Body of pancreas (tissue), 4 donors: ENCODE measurements at places on chromosomes 1 and 21.

DNA sequence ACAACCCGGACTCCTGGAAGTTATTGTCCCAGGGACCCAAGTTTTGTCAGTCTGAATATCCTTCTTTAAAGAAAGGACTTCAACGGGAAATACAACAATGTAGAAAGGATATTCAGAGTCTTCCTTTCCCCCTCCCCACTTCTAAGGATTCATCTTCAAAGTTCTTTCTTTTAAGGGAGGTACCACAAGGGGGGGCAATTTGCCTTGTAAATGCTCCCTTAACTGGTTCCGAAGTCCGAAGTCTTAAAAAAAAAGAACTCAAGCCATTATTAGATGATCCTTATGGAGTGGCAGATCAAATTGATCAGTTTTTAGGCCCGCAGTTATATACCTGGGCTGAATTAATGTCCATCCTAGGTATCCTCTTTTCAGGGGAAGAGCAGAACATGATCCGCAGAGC lies 47.0 kb downstream of the SERINC2 start:
- no peak for DNase-seq

GRCh38 chr1:40848530-40849189 lies 13.5 kb downstream of the CITED4 start:
- peak; percentile 88 for DNase-seq

- DNase-seq: no peak
Observed at GRCh38 chr1:173415490-173415889, 61.6 kb upstream of the PRDX6 start.

GRCh38 chr1:200302192-200302920 lies 107.5 kb downstream of the ZNF281 start:
- peak; percentile 74 for DNase-seq

DNA sequence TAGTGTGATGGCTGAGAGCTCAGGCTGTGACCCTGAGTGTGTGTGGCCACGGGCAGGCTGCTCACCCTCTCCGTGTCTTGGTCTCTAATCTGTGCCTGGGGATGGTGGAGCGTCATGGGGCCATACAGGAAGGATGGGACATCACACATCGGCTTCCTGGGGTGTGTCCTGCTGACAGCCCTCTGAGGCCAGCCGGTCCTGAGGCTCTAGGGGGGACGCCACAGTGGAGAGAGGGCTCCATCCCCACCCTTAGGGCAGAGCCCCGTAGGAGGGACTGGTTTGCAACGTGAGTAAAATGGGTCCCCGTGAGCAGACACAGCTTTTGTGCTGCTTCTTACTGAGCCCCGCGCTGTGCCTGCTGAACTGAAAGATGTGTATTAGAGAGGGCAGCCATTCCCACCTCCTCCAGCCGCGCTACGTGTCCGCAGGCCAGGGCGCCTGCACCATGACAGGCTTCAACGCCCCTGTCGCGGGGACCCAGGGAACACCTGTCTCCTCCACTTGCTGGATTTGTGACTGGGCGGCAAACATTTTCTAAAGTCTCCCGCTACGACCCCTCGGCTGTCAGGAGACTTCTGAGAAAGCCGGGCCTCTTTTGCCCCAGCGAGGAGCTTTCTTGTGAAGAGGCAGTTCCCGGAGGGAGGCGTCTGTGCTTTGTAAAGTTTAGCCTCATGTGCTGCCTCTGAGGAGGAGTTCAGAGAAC lies 8.1 kb downstream of the COL18A1 start:
- DNase-seq: no peak

DNA sequence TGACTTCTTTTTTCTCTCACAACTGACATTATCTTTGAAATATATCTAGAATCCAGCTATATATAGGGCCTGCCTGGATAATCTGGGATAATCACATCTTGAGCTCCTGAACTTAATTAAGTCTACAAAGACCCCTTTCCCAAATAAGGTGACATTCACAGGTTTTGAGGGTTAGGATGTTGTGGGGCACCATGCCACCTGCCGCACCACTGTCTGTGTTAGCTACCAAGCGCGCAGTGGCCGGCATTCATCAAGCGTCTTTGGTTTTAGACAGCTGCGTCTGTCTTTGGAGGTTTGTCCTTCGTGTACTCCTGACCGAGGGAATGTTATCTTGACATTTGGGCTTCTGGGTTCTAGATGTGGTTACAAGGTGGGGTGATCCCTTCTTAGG lies 7.5 kb downstream of the TRAPPC10 start:
- no peak for DNase-seq

DNA sequence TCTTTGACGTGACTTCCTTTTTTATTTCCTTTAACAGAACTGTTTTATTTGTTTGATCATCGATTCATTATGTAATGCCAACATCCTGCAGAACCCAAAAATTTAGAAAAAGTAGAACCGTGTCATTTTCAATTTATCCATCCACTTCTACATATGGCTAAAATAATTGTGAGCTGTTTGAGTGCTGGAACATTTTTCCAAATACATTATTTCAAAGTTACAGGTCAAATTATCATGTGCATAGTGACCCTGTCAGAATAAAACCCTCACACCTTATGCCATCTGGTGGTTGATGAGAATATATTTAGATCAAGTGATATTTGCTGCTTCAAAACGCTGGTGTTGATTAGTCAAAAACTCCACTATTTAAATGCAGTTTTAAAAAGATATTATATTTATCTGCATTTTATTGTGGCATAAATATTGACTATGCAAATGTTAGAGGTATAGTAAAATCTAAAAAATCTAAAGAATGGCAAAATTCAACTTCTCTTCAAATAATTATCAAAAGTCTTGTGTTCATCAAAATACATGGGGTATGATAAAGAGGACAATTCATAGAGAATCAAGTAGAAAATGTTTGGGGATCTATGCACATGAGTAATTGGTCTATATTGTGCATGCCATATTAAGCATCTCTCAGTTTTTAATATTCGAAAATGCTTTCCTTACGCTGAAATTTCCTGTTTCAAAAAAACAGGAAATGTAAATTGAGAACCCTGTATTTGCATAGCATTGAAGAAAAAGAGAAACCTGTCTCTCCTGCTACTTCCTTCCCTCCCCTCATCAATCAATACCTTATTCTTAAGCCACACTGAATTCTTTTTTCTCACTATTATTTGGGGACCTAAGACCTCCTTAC lies 39.7 kb downstream of the UBE2U start:
- DNase-seq: no peak

DNA sequence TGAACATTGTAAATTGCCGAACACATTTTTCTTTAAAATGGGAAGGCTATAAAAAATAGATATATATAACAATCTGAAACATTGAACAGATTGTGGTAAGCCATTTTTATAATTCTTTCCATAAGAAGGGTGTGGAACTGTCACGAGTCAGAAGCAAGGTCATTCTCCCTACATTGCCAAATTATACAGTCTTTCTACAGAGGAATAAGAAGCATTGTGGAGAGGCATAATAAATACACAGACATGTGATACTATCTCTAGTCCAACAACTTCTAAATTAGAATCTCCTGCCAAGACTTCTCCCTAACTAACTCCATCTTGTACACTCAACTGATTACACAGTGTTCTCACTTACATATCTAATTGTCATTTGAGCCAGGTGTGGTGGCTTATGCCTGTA lies 227.9 kb downstream of the CENPF start:
- no peak for DNase-seq

DNA sequence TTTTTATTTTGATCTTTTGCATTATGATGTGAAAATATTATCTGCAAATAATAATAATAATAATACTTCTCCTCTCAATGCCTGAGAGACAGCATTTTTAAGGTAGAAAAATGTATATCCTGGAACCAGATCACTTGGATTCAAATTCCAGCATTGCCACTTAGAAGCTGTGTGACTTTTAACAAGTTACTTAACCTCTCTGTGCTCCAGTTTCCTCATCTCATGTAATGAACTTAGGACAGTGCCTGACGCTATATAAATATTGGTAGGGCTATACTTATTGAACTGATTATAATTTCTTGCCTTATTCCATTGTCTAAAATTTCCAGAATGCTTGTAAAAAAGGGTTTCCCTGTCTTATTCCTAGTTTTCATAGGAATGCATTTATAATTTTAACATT lies 137.2 kb downstream of the IGSF21 start:
- DNase-seq: no peak

- DNase-seq: peak; percentile 47
Observed at GRCh38 chr1:229155472-229155871, 115.4 kb upstream of the RAB4A start.

- no peak for DNase-seq
Observed at GRCh38 chr1:162065016-162065415, 4.5 kb upstream of the NOS1AP start.

DNA sequence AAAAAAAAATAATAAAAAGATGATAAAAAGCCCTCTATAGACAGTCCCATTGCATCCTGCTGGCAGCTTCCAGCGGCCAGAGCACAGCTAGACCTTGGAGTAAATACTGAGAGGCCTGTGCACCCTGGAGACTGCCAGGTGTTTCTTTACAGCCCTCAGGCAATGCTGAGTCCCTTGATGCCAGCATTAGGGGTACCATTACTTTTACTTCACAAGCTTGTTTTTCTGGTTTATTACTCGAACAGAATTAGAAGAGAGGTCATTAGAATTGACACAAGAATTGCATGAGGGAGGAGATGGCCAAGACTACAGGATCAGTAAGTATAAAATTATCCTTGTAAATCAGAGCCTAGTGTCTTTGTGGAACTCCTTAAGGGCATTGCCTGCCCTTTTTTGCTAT lies 43.6 kb downstream of the AKNAD1 start:
- no peak for DNase-seq

DNA sequence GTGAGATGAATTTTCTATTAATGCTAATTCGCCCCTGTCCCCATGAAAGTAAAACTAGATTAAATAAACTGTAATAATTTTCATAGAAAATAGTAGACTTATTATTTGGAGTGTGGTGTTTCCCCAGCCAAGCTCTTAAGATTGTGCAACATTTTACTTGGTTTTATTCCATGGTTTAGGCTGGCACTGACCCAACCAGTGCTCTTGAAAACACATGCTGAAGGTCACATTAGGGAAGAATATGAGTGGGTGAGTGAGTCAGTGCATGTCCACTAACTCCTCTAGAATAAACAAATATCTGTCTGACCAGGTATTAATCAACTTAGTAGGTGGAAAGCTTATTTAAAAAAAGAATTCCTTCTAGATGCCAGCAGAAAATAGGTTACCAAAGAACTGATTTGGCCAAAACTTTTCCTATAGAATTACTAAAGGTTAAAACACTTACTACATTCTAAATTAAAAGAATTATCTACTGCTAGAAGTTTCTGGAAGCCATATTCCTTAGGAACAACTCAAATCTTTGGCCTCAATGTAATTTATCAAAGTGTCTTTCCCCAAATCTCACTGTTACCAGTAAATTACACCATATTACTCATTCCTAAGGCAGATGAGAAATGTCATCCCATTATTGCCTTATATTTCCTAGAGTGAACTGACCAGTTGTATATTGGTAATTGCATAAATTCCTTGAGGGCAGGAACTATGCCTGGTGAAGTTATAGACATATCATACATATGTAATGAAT lies 89.7 kb upstream of the RGS1 start:
- DNase-seq: peak; percentile 86

GRCh38 chr1:47478090-47478489 lies 40.2 kb downstream of the FOXD2 start:
- DNase-seq: peak; percentile 68

DNA sequence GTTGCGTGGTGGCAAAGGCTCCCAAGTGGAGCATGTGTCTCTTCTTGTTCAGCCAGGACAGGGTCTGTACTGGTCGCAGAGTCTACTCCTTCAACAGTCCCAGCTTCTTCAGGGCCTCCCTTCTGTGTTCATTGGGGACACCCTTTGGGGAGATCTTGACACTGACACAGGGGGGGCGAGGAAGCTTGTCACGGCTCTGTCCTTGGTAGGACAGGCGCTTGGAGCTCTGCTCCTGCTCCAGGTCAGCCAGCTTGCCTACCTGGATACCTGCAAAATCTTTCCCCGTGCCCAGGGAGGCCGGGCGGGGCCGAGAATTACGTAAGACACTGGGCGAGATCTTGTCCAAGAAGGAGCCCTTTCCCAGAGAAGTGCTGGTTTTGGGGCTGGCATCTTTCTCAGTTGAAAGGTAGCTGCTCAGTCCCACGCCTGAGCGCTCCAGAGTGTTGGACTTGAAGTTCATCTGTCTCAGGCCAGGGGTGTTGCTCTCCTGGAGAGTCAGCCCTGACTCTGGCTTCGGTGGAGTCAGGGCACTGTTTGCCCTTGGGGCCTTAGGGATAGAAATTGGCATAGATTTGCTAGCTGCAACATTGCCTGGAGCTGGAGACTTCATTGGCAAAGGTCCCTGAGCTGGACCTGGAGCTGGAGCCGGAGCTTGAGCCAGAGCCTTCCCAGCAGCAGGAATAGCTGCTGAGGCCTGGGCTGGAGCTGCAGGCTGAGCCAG lies 10.5 kb downstream of the C1orf116 start:
- DNase-seq: no peak

DNA sequence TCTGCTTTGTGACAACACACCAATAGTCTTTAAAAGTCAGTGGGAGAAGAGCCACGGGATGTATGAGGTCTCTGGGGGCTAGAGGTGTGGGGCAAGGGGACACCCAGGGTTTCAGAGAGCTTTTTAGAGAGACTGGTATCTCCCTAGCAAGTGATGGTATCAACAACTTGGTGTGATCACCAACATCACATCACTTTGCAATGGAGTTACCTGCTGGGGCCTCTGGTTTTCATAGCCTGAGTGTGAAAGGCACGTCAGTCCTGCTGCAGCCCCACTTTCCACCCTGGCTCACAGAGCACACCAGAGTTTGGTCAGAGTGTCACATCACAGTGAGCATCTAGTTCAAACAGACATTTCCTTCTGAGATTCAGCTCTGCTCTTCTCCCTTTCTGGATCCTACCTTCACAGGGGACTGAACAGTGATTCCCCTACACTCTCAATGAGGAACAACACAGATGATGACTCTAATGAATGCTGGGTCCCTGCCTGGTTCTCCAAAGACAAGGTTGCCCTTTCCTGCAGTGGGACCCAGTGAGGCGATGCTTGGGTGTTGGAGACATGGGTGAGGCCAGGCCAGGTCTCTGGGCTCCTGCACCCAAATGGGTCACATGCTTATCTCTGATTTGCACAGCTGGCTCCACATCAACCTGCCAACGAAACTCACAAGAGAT lies 2.0 kb upstream of the MAN1C1 start:
- DNase-seq: no peak

- DNase-seq: no peak
Observed at GRCh38 chr1:34320053-34320669, 143.5 kb downstream of the C1orf94 start.

DNA sequence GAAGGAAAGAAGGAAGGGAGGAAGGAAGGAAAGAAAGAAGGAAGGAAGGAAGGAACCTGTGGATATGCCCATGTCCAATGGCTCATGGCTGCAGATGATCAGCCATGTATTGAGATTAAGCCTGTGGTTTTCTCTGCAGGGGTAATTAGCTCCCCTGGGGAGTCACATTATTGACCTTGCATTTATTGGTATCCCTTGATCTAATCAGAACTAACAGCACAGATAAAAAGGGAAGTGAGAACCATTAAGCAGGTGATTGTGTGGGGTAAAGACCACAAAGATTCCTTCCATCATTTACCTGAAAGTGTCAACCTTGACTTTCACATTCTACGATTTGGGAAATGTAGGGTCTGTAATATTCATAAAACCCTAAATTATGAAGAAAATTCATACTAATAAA lies 390.7 kb downstream of the BRINP2 start:
- DNase-seq: no peak

GRCh38 chr1:248576260-248576980 lies 1.9 kb upstream of the OR2T34 start:
- no peak for DNase-seq
